ENCODE measurements at places on chromosomes 3 and 15.

GRCh38 chr15:45136378-45136764 lies 6.6 kb downstream of the DUOX1 start:
- no peak for DNase-seq

GRCh38 chr3:50572158-50572557 lies 2.8 kb downstream of the HEMK1 start:
- DNase-seq, result peak; percentile 80

DNA sequence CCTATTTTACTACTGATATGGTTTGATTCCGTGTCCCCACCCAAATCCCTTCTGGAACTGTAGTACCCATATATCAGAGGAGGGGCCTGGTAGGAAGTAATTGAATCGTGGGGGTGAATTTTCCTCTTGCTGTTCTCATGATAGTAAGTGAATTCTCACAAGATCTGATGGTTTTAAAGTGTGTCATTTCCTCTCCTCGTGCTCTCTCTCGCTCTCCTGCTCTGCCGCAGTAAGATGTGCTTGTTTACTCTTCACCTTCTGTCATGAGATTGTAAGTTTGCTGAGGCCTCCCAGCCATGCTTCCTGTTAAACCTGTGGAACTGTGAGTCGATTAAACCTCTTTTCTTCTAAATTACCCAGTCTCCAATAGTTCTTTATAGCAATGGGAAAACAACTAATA lies 81.2 kb upstream of the ZBTB20 start:
- no peak for DNase-seq

DNA sequence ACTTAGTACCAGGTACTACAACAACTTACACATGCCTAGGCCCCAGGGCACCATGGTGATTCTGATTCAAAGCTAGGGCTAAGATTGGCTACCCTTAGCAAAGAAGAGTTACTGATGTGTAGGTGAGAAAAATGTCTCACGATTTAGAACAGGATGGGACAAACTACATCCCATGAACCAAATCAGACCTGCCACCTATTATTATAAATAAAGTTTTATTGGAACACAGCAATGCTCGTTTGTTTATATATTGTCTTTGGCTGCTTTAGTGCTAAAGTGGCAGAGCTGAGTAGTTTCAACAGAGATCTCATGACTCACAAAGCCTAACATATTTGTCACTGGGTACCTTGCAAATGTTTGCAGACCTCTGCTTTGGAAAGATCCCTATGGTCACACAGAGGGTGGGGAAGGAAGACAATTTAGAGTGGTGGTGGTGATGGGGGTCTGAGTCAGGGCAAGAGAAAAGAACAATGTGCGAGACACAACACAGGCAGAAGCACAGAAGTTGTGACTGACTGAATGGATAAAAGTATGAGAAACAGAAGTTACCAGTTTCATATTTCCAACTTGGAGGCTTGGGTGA lies 770.6 kb upstream of the CFAP20DC start:
- DNase-seq, result peak; percentile 14

- no peak for DNase-seq
Measured at GRCh38 chr15:101045236-101045646, 126.1 kb downstream of the LRRK1 start.

- no peak for DNase-seq
Measured at GRCh38 chr15:82910721-82911120, 41.8 kb downstream of the HOMER2 start.

DNA sequence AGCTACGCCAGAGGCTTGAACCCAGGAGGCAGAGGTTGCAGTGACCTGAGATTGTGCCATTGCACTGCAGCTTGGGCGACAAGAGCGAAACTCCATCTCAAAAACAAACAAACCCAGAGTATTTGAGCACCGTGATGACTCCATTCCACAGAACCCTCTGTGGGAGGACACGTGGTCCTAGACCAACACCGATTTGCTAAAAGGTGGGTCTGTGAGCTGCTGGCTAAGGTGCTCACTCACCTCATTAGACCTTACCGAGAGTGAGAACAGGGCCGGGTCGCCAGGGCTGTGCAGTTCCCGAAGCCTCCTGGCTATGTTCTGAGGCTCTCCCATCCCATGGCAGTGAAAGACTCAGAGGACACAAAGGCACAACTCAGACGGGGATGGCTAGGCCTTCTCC lies 17.9 kb downstream of the ABHD2 start:
- no peak for DNase-seq

- DNase-seq, result no peak
Measured at GRCh38 chr3:37631686-37632085, 230.0 kb upstream of the CTDSPL start.

GRCh38 chr15:39976291-39977274 lies 42.7 kb downstream of the EIF2AK4 start:
- DNase-seq, result peak; percentile 77

- peak; percentile 88 for DNase-seq
Measured at GRCh38 chr3:72820415-72820814, 27.8 kb downstream of the SHQ1 start.

- peak; percentile 61 for DNase-seq
Measured at GRCh38 chr3:131840156-131840797, 194.5 kb downstream of the CPNE4 start.

GRCh38 chr3:180278583-180279188 lies 241.9 kb upstream of the PEX5L start:
- no peak for DNase-seq

DNA sequence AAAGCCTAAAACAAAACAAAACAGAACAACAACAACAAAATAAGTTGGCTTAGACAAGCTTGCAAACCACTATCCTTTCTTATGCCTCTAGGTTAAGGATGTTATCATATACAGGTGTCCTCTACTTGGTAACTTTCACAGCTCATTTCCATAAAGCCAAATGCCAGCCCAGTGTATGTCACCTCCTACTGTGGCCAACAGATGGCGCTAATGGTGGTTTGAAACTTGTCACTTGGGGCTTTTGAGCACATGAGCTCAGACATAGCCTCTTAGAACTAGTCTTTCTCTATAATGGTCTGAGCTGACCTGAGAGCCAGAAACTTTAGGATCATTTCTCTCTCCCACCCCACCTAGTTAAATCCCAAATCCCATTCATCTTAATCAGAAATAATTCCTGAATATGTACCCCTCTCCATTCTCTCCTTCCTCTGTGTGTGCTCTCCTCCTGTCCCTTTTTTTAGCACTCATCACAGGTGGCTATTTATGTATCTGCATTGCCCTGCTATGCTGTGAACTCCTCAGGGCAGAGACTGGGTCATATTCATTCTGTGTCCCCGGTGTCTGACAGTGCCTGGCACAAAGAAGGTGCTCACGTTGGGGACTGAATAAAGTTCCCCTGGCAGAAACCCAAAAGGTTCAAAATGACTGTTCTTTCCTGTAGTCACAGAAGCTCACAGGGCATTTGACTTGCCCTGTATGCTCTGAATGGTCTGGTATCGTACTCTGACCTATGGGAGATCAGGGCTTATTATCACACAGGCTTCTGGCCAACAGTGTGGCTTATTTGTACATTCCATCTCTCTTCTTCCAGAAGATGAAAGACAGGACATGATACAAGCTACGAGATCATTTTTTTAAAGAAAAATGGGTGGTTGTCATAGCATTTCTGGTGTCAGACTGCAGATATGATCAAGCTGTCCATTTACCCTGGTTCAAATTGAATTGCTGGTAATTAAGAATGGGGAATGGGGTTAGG lies 319.3 kb upstream of the AZI2 start:
- DNase-seq, result peak; percentile 82

DNA sequence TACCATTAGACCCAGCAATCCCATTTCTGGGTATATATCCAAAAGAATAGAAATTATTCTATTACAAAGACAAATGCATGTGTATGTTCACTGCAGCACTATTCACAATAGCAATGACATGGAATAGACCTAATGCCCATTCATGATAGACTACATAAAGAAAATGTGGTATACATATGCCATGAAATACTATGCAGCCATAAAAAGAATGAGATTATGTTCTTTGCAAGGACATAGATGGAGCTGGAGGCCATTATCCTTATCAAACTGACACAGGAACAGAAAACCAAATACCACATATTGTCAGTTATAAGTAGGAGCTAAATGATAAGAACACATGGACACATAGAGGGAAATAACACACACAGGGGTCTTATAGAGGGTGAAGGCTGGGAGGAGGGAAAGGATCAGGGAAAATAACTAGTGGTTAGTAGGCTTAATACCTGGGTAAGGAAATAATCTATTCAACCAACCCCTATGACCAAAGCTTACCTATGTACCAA lies 366.8 kb downstream of the EDEM1 start:
- no peak for DNase-seq

GRCh38 chr15:72541674-72542073 lies 67.5 kb downstream of the ARIH1 start:
- no peak for DNase-seq

DNA sequence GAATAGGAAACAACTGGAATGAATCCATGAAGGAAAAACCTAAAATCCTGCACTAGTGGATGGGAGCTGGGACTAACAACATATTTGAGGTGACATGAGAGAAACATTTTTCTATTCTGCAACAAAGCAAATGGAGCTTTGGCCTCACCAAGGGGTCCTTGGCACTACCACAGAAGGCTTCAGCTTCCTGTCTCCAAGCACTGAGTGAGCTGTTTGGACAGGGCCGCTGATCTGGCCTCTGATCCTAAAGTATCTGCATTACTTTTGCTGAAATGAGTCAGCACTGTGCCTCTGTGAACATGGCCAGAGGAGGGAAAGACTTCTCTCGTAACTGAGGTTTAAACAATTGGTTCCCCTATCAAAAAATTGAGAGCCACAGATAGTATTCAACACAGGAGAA lies 9.0 kb downstream of the ARPP21 start:
- DNase-seq, result peak; percentile 71

GRCh38 chr15:46039703-46040102 lies 404.9 kb downstream of the SQOR start:
- DNase-seq, result no peak

GRCh38 chr3:127585813-127586413 lies 4.6 kb downstream of the TPRA1 start:
- DNase-seq, result no peak

DNA sequence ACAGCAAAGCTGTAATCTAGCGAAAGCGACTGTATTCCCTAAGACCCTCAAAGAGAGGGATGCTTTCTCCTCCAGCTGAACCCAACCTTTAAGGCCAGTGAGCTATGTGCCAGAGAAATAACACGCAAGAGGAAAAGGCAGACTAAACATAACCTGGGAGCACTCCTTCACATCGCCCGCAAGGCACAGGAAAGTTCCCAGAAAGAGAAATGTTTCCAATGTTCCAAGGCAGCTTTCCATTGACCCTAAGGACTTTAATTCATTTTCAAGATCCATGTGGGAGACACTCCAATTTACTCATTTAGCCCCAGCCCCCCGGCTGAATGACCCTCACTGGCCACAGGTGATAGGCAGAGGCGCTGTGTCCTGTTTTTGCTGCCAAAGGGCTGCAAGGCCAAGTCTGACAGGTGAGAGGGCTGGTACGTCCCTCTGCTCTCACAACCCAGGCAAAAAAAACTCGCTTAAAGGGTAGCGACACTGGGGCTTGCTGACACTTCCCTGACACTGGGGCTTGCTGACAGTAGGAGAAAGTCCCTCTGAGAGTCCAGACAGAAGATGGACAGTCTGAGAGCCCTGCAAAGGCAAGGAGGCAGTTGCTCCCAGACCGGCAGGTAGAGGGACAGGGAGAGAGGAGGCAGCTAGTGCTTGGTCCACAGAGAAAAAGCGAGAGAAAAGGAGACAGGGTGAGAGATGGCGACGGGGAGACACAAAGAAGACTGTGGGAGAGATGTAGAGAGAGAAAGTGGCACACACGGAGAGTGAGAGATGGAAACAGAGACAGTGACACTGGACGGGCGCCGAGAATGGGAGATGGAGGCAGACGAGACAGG lies 702 bp downstream of the ARHGEF3 start:
- DNase-seq, result no peak

DNA sequence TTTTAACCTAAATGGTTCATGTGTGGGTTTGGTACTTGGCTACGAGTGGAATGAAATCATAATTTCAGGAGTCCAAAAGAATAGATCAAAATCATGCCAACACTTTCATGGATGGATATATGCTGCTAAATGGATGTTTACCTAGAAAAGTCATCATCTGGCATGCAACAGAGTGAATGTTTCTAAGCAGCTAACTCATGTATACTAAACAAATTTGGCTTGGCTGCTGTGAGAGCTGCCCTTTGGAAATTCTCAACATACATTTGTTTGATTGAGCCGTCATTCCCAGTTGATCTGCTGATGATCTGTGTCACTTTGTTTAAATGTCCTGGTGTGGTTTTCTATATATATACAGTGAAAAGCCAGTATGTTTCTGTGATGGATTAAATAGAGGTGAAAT lies 263.3 kb downstream of the MECOM start:
- DNase-seq, result no peak

- no peak for DNase-seq
Measured at GRCh38 chr3:181384970-181385369, 326.8 kb upstream of the SOX2 start.

GRCh38 chr3:3133500-3133899 lies 6.8 kb downstream of the TRNT1 start:
- DNase-seq, result no peak

DNA sequence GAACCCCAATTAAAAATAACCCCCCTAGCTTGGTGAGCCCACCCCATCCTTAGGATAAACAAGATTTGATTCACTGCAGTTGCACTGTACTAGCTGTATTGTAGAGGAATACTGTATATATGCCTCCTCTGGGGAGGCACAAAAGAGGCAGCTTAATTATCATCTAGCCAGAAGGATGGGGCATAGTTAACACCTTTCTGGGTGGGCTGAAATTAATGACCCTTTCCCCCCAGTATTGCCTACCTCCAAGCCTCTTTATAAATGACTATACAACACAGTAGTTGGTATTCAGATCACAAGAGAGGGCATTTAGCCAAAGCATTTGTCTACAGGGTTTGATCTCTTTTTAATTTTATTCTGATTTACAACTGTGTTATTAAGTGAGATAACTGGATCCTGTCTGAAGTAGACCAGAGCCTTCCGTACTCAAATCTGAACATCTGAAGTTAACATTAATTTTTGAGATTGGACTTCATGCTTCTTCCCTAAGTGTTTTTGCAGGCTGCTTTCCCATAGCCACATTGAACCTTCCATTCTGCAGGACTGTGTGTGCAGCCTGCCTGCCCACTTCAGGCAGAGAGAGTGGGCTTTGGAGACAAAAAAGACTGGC lies 807.0 kb upstream of the ARRDC4 start:
- DNase-seq, result no peak

GRCh38 chr3:172102123-172102882 lies 62.9 kb downstream of the FNDC3B start:
- no peak for DNase-seq

DNA sequence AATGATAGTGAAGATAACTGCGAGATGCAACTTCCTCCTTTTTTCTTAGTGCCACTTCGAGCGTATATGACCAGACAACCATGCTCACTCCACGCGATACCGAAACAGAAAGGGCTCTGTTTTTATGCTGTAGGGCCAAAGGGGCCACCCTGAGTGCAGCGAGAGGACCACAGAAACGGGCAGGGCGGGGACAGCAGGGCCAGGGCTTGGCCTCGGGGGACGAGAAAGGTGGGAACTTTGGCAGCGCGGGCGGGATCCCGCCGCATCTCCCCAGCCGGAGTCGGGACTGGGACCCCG lies 483 bp downstream of the VPS13C start:
- DNase-seq, result peak; percentile 63

DNA sequence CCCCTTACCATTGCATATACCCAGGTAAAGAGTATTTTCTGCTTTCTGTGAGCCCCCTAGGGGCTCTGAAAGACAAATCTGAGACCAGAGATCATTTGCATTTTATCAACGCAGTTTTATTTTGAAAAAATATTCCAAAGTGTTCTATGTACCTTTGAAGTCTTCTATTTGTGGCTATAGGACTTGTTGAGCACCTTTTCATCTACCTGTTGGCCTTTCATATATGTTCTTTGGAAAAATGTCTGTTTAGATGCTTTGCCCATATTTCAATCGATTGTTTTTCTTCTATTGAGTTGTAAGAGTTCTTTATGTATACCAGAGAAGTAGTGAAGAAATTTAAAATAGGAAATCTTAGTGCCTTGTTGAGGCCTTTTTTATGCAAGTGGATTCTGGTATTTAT lies 94.0 kb downstream of the LRRC28 start:
- DNase-seq, result no peak

Measured in astrocyte of the hippocampus (primary cell).